ENCODE measurements at places on chromosomes 5 and 9.

GRCh38 chr9:131094622-131095021, 1.7 kb upstream of the AIF1L start:
- DNase-seq: no peak

DNA sequence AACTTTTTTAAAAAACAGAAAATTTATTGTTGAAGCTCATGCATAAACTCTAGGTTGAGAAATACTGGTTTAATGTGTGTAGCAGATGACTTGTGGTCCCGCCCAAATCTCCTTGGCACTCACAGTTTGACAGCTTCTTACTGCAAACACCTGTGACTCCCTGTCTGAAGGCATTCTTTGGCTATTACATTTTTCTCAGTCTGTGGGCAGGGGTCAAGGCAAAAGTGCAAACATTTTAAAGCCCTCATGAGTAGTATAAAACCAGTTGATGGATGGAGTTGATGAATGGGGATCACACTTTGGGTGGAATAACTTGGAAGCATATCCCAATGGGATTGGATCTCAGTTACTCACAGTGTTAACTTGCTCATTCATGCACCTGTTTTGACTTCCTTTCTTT, 1007.0 kb upstream of the NUDT12 start:
- no peak for DNase-seq

GRCh38 chr5:56494300-56494731, 261.2 kb upstream of the ANKRD55 start:
- DNase-seq: no peak

DNA sequence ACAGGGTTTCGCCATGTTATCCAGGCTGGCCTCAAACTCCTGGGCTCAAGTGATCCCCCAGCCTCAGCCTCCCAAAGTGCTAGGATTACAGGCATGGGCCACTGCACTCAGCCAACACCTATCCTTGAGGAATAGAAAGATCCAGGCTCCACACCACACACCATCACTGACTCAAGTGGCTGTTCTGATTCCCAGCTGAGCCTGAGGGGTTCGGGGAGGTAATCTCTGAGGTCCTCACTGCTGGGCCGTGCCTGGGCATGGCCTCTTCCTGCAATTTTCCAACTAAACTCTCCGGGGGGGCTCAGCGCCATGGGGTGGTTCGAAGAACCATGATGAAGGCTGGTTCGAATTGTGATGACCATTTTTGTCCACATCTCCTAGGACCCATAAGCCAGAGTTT, 31.0 kb upstream of the IL17B start:
- no peak for DNase-seq

GRCh38 chr5:93708442-93708841, 33.0 kb downstream of the POU5F2 start:
- no peak for DNase-seq

DNA sequence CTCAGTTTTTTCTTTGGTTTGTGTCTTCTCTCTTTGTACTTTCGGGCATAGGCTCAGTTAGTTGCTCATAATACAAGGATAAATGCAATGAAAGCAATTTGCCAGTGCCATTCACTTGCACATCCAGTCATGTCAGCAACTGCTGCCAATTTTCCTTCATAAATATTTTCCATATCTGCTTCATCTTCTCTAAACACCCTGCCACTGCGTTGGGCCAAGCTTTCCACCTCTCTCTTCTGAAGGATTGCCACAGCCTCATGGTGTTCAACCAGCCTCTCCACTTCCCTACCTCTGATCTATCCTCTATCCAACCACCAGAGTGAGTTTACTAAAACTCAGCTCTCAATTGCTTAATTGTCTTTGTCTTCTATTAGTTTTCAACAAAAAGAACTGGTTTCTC, 192.5 kb upstream of the ZNF462 start:
- no peak for DNase-seq
